Left lobe of liver (tissue), 2 donors: ENCODE measurements at places on chromosomes 4 and X. TPM values are rescaled to one million over a fixed set of nuclear protein-coding genes. Genes with fewer than 3 reads are reported as not detected.
A peak's percentile ranks its signal among the peaks of the same experiment; 100 is the strongest.

Gene CT47C1
- total RNA-seq = not detected

Gene TENM3
- 1.4 TPM for total RNA-seq

Gene SLC6A8
- 3.2 TPM for total RNA-seq

Gene ADH7
- not detected for total RNA-seq

Gene FAM9C
- not detected for total RNA-seq

DNA sequence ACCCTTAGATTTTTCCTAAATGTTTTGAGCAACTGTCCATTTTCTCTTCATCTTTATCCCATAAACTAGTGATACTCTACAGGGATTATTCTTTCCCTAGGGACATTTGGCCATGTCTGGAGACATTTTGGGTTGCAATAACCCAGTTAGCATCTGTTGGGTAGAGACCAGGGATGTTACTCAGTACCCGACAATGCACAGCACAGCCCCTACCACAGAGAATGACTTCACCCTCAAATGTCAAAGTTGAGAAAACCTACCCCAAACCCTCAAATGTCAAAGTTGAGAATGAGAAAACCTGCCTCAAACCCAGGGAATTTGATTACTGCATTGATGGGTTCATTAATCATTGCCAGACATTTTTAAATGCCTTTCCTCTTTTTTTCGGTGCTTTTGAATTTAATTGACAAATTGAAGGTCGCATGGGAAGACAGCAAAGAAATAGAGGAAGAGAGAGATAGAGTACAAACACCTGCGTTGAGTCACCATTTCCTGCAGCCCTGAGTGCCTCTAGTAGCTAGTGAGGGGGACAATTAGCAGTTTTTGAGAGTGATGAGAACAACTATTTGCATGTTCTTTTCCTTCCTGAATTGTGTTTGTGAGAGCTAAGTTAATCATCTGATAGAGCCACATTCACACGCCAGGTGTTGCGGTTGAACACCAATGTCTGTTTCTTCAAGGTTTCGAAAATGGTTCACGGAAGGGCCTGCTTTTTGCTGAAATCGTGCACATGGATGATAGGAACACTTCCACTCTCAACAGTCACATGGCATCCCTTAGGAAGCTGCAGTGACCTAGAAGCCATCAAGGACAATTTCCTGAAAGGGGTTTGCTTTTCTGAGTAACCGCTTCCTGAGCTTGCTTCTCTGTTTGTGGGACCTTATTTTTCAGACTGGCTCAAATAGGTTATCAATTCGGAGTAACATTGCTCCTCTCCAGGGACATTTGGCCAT lies 203.9 kb upstream of the VCX3A start:
- DNase-seq = no peak

DNA sequence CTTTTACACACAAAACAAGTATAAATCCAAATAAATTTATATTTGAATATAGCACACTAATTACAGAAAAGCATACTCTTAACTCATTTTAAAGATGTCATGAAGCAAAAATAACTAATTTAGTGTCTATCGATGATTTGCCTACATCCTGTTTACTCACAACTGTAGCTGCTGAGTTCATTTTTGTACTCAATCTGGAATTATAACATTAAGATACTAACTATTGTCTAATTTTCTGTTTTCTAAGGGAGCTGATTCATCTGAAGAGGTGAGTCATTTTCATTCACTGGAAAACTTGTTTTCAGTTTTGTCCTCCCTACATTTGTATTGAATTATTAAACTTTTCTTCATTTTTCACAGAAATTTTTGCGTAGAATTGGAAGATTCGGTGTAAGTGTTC lies 3.7 kb downstream of the STATH start:
- no peak for DNase-seq

- peak; percentile 79 for DNase-seq
Observed at GRCh38 chrX:47540754-47541538, 20.1 kb upstream of the ARAF start.

DNA sequence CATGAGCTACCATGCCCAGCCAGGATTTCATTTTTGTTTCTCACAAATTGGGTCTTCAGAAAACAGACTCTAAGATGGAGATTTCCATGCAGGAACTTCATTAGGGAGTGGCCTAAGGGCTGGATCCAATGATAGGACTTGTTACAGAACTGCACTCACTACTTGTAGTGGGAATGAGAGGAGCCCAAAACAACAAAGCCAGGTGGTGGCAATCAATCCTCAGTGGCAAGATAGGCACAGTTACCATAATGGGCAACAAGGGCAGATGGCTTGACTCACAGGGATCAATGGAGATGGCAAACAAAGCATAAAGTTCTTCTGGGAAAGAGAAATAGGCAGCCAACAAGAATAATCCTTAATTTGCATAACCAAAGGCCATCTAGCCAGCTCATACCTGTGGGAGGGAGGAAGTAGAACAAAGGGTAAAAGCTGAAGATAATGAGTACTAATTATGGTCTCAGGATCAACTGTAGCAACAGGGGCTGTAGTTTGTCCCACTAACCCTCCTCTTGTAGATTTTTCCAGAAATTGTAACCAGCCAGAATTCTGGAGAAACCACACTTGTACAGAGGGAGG lies 72.8 kb upstream of the MAPK10 start:
- DNase-seq = no peak

DNA sequence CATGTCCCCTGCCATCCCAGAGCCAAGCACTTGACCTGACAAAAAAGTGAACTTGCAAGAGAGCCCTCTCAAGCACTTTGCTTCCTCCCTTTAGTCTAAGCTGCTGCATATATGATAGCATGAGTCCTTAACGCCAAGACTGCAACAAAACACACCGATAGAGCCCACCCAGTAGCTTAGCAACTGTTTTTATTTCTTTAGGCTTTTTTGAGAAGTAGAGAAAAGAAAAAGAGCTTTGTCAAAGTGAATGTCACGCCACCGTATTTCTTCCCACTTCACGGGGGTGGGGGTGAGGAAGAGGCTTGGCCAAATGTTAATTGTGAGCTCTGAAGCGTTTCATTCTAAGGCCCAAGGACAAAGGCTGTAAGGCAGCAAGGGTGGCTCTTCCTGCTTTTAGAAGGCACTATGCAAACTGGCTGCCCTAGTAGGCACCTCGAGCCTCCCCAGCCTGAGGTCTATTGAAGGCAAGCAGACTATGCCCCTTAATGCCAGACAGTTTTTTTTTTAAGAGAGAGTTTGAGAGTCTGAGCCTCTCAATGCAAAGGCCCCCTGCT lies 138.6 kb downstream of the HS6ST2 start:
- DNase-seq = no peak

DNA sequence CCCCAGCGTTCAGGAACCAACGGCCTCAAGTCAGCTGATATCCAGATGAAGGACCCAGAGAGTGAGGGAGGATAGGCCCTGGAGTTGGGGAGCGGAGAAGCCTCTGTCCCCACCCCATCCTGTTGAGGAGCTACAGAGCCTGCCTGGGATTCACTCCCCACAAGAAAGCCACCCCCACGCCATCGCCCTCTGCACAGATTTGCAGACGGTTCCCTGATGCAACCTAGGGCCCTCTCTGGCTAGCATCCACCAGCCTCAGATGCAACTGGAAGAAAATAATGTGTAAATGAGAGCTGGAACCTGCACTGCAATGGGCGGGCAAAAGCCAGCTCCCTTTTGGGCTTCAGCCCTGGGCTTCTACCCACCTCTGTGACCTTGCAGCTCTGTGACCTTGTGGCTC lies 185.6 kb downstream of the BCOR start:
- DNase-seq = no peak

- DNase-seq = no peak
Observed at GRCh38 chr4:109574931-109575804, 15.1 kb downstream of the MCUB start.

GRCh38 chrX:3026074-3026815 lies 15.0 kb upstream of the ARSF start:
- no peak for DNase-seq

DNA sequence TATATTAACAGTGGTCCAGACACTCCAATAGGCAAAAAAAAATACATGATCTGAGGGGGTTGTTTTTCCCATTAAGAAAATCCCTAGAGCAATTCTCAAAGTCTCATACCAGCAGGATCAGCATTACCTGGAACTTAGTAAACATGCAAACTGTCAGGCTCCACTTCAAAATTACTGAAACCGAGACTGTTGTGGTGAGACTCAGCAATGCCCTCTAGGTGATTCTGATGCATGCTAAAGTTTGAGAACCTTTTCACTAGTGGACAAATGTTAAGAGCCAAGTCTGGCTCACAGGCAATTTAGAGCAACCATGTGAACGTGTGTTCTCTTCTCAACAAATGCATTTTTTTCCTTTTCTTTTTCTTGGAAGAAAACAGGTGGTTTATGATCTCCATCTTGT lies 30.2 kb downstream of the NEK1 start:
- DNase-seq = no peak

DNA sequence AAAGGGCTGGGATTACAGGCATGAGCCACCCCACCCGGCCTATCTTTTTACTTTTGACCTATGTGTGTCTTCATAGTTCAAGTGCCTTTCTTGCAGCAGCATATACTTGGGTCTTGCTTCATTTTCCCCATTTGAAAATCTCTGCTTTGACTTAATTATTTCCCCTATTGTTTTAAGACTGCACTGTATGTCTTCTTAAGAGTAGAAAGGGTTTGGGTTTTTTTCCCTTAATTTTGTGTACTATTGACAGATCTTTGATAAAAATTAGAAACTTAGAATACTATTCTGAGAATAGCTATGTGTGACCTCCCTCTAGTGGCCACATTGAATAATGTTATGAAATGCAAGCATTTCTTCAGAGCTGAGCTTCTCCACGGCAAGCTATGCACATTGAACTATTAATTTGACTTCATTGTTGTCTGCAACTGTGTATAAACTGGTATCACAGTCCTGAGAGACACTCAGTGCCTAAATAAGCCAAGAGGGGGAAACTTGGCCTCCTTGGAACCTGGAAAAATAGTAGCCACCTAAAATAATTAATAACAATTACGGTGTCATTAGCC lies 8.7 kb upstream of the SLC25A4 start:
- no peak for DNase-seq

DNA sequence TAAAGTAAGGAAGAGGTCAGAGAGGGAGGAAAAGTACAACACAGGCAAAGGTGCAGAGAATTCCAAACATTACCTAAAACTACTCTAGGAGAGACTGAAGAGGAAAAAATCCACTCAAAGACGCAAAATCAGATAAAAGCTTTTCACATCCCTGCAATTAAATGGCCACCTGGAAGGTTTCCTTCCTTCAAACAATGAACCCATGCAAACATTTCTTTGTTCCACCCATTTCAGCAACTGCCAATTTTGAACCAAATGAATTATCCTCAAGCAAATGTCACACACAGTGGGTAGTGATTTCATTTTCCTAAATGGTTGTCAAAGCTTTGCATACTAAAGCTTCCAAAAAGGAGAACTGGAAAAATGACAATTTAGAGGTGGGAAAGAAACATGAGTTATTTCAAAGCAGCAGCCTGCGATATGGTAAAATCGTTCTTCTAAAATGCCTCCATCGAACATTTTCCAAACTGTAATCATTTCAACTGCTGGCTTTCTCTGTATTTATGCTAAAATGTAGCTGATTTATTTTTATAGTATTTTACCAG lies 45.0 kb downstream of the APBB2 start:
- no peak for DNase-seq

DNA sequence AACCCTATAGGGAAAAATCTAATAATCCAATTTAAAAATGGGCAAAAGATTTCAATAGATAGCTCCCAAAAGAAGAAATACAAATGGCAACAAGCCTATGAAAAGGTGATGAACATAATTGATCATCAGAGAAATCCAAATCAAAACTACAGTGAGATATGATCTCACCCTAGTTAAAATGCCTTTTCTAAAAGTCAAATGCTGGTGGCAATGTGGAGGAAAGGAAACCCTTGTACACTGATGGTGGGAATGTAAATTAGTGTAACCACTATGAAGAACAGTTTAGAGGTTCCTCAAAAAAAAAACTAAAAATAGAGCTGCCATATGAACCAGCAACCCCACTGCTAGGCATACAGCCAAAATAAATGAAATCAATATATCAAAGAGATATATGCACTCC lies 44.5 kb downstream of the STPG2 start:
- DNase-seq = no peak

DNA sequence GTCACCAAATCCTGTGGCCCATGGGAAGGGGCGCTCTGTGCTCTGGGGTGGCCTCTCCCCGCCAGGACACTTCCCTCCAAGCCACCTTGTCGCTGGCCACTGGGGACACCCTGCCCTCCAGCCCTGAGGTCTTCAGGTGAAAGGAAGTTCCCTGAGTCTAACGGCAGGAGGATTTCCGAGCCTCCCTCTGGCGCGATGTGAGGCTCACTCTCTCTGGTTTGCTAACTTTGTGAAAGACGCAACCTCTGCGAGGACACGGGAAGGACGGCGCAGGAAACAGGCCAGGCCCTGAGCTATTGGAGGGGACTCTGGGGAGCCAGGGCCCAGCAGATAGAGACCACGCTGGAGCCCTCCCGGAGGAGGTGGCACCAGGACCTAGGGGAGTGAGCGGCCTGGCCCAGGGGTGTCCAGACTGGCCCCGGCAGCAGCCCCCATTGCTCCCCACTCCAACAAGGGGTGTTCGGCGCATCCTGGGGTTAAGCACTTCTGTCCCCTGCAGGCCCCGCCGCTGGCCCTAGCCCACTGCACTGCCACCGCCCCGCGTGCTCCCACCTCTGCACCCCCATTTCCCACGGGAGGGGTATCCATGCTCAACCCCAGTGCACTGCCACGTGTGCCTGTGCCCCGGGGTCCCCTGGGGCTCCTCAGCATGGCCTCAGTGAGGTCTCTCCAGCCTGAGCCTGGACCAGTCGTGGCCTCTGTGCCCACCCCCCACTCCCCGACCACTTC lies 72.2 kb upstream of the MXD4 start:
- no peak for DNase-seq

GRCh38 chr4:65367306-65367705 lies 303.0 kb downstream of the EPHA5 start:
- no peak for DNase-seq

DNA sequence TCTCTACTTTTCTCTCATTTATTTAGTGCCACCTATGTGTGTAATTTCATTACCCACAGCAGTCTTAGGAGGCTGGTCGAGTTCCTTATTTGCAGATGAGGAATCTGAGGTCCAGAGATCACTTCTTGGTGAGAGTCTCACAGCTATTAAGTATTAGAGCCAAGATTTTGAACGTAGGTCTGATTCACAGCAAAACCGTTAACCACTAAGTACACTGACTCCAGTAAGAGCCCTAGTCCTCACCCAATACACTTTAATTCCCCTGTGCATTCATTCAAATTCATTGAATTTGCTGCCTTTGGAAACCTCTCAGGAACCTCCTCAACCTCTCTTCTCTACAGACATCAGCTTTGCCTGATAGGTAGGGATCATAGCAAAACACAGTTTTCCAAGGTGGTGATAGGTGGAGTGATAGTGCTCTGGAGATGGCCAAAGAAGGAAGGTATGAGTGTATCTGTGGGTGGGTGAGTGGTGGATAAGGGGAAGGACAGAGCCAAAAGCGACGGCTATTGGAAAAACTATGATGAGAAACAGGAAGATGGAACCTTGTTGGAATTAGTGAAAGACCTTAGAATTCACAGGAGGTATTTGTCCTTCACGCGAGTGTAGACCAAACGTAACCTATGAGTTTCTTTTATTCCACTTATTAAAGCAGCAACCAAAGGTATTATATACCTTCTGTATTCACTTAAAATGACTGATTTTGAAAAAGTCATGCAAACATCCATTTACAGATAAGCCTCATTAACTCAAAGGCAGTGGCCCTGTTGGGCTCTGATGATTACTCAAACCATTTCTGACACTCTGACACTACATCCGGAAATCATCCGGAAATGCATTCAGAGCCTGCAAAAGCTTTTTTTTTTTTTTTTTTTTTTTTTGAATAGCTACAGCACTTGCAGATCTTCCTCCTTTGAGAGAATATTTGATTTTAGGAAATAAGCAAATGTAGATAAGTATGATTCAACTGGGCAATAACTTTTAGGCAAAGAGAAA lies 6.3 kb downstream of the FMR1 start:
- no peak for DNase-seq
